ENCODE measurements at places on chromosomes 12 and 14.

- no peak for DNase-seq
These were observed 47.1 kb upstream of the RERG start for GRCh38 chr12:15268309-15268708.

DNA sequence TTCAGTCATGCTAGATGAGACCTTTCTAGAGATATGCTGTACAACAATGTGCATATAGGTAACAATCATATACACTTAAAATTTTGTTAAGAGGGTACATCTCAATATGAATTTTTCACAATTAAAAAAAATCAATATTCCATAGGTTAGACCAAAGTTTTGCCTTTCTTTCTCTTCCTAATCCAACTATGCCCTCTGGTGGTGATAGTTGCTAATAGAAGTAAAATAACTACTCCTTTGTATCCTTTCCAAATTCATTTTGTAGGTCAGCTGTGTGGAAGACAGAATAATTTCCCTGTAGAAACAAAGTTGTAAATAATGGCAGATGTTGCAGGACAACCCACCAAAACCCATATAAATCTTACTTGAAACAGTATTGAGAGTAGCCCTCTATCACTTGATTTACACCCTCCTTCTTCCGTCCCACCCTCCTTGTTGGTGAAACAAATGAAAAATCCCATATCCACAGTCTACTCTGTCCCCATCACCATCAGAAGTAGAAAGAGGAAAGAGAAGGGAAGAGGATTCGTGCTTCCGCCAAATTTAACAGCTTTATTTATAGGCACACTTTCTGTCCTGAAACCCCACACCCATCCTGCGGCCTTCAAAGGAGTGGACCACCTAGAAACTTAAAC lies 34.2 kb upstream of the KICS2 start:
- DNase-seq: no peak

DNA sequence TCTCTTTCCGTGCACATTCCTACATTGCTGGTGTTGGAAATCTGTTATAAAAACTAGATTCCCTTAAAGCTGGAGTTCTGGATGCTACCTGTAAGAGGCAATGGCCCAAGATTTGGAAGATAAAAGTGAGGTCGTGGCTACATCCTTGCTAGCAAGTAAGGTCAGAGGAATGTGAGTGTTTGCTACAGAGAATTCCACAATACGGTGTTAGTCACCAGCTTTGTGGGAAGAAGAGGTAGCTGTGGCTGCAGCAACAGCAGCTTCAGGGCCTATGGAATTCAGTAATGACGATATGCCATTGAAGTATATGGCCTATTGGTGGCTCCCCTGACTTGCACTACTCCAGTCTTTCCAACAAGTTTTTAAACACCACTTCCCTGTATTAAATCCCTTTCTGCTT lies 227.7 kb upstream of the TMEM260 start:
- no peak for DNase-seq

- no peak for DNase-seq
These were observed 6.6 kb upstream of the NOP2 start for GRCh38 chr12:6574576-6575295.

GRCh38 chr12:52956987-52957386 lies 8.1 kb downstream of the KRT18 start:
- peak; percentile 54 for DNase-seq

GRCh38 chr14:55133416-55133815 lies 4.4 kb downstream of the LGALS3 start:
- DNase-seq: no peak

GRCh38 chr12:43066471-43066870 lies 476.9 kb upstream of the PRICKLE1 start:
- DNase-seq: no peak

DNA sequence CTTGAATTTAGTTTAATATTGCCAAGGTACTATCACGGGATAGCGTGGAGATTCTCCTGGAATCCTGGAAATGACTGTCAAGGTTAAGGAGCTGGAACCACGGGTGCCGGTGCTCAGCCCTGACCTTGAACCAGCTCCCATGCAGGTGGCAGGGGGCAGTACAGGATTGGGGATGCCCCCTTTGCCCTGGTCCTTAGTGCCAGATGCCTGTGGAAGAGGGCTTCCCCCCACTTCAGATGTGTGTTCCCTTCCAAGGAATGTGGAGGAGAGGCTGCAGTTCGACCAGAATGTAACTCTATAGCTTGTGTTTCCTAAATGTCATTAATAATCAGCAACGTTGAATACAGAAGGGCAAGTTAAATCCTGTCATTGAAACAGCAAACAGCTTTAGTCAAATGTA lies 258.9 kb downstream of the VRK1 start:
- no peak for DNase-seq

GRCh38 chr12:67726868-67727267 lies 78.3 kb downstream of the DYRK2 start:
- no peak for DNase-seq

- no peak for DNase-seq
These were observed 50.3 kb upstream of the PPP2R5C start for GRCh38 chr14:101711041-101711856.

DNA sequence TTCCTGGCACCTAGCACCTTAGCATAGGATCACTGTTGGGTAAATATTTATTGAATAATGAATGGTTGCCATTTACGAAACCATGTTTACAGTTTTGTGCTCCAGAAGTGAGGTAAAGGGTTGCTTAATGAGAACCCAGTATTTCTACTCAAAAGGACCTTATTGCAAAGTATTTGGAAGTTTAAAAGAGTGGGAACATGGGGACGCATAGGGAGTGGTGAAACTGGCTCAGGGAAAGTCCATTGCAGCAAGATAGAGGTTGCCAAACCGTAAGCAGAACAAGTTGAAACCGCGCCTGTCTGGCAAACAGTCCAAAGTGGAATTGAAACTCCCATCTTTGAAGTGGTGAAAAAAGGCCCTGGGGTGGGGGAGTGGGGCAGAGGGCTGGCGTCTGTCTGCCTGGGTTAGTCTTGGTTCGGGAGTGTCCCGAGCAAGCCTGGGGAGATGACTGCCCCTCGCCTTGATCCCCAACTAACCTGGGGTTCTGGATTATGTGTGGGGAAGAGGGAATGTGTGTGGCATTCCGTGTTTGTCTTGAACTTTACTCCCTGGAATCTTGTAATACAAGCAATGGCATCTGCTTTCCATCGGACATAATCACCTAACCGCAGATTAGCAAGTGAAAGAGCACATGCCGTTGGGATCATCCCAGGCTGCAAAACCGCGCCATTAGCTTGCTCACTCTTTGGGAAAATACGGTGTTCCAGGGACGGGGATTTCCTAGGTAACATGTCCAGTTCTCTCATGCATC lies 7.2 kb downstream of the ALDH2 start:
- DNase-seq: no peak

DNA sequence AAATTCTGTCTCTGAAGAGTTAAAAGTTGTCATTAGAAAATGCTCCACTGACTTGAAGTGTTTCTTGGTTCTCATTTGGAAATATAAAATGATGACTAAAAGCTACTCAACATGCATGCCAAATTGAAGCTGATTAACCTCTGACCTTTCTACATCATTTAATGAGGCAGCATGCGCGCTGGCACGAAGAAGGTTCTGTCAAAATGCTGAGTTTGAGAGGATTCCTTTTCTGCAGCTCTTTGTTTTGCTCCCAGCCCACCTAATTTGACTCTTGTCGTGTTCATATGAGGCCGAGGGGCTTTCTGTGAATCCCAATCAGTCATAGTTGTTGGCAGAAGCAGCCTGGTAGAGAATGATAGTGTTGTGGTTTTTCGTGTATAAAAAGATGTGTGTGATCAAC lies 153.4 kb downstream of the BRMS1L start:
- DNase-seq: no peak

DNA sequence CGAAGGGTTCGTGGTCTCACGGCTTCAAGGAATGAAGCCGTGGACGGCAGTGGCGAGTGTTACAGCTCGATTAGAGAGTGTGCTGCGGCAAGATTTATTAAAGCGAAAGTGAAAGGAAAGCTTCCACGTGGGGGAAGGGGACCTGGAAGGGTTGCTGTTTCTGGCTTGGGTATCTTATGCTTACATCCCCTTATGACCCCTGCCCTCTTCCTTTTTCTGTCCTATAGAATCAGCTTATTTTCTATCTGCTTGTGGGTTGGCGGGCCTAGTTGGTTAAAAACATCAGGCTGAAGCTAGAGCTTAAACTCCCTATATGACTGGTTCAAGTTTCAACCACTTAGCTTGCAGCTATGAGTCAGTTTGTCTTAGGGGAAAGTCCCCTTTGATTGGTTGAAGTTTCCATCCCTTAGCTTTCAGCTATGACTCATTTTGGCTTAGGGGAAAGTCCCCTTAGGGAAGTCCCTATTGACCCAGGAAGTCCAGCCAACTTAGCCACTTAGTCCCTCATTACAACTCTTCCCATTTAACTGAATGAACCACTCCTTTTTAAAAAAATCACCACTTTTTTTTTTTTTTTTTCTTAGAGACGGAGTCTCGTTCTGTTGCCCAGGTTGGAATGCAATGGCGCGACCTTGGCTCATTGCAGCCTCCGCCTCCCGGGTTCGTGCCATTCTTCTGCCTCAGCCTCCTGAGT lies 1494.7 kb upstream of the TMEM132C start:
- no peak for DNase-seq

GRCh38 chr12:40137252-40137651 lies 31.4 kb upstream of the SLC2A13 start:
- no peak for DNase-seq

- DNase-seq: no peak
These were observed 57.6 kb downstream of the CRADD start for GRCh38 chr12:93734784-93735183.

GRCh38 chr12:51329742-51330141 lies 5.8 kb upstream of the BIN2 start:
- no peak for DNase-seq

All from NCI-H1436 treated with DMSO at 0.1 percent for 48 hours (cell line).